ENCODE measurements at places on chromosomes 16 and 17. TPM values are rescaled to one million over a fixed set of nuclear protein-coding genes. Genes with fewer than 3 reads are reported as not detected.

EIF4A3 gene
- total RNA-seq = 79.6 TPM

SLFN14 gene
- not detected for total RNA-seq

ELMO3 gene
- 1.9 TPM for total RNA-seq

BRIP1 gene
- total RNA-seq = 1.9 TPM

CDK3 gene
- total RNA-seq = 4.9 TPM

AATK gene
- total RNA-seq = 0.82 TPM

SHPK gene
- 3.4 TPM for total RNA-seq

TERB1 gene
- total RNA-seq = 0.11 TPM

CD300LB gene
- total RNA-seq = 0.56 TPM

DPEP1 gene
- not detected for total RNA-seq

All from CD4-positive, alpha-beta T cell (primary cell).